ENCODE measurements at places on chromosomes 1 and 21. TPM values are rescaled to one million over a fixed set of nuclear protein-coding genes. Genes with fewer than 3 reads are reported as not detected.

- no peak for DNase-seq
- H3K27me3 ChIP-seq: no peaks in the 10 kb centered on the region
- H3K27ac ChIP-seq: no peak overlapping the region
- H3K4me3 ChIP-seq: no peak overlapping the region
These were observed 10.2 kb downstream of the YBX1 start for GRCh38 chr1:42692461-42692860.

The CLIC6 gene
- 5.2 TPM for total RNA-seq

GRCh38 chr1:89552471-89553081, 27.9 kb downstream of the LRRC8B start:
- peak overlapping the region; percentile 10 for H3K4me3 ChIP-seq
- H3K36me3 ChIP-seq: no peaks in the 10 kb centered on the region
- no peaks in the 10 kb centered on the region for H3K27me3 ChIP-seq

The INAVA gene
- not detected for total RNA-seq

The KCNK2 gene
- total RNA-seq: 12.5 TPM

GRCh38 chr1:155499953-155500639, 62.5 kb downstream of the ASH1L start:
- no peak overlapping the region for H3K4me3 ChIP-seq
- peaks cover 10% of the 10 kb centered on the region for H3K36me3 ChIP-seq
- H3K27me3 ChIP-seq: no peaks in the 10 kb centered on the region
- DNase-seq: no peak

The ANGPTL3 gene
- not detected for total RNA-seq

DNA sequence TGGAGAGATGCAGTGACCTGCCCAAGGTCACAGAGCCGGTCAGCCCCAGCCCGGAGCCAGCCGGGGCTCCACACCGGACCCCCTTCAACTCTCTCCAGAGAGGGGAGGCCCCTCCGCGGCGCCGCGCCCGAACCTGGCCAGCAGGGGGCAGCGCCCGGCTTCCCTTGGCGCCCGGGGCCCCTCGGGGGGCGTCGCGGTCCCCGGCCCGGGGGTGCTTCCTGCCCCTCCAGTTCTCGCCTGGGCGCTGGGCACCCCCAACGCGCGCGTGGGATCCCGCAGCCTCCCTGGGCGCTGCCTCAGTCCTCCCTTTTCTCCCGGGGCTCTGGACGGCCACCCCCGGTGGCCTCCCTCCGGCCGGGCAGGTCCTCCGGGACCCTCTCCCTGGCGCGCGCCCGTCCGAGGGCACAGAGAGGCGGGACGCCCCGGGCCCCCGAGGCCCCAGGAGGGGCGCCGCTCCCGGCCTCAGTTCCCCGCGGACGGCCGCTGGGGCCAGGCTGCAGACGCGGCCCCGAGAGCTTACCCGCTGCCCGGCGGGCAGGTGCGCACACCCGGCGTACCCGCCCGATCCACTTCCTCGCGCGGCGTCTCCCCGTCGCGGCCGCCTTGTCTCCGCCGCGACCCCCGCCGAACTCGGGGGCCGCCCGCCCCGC, 406 bp downstream of the HTR1D start:
- no peak for DNase-seq
- H3K4me3 ChIP-seq: peak overlapping the region; percentile 41
- H3K36me3 ChIP-seq: no peaks in the 10 kb centered on the region
- peaks cover 5% of the 10 kb centered on the region for H3K4me1 ChIP-seq
- H3K27me3 ChIP-seq: no peaks in the 10 kb centered on the region

DNA sequence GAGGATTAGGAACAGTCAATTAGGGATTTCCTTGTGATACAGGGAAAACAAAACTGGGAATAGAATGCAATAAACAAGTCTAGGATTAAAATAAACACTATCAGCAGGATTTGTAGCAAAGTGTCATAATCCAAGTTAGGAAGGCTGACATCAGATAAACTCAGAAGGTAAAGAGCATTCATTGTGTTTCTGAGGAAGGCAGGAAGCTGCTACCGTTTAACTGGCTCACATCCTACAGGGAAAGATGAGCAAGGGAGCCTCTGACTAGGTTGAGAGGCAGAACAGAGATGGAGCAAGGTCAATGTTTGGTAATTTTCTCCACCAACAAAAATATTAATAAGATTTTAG, 124.7 kb downstream of the POU2F1 start:
- no peak overlapping the region for H3K27ac ChIP-seq
- no peak overlapping the region for H3K4me3 ChIP-seq
- H3K4me1 ChIP-seq: no peaks in the 10 kb centered on the region
- no peak for DNase-seq

Measured in tibial nerve (tissue), 4 donors.